ENCODE measurements at places on chromosomes 7 and 10.

DNA sequence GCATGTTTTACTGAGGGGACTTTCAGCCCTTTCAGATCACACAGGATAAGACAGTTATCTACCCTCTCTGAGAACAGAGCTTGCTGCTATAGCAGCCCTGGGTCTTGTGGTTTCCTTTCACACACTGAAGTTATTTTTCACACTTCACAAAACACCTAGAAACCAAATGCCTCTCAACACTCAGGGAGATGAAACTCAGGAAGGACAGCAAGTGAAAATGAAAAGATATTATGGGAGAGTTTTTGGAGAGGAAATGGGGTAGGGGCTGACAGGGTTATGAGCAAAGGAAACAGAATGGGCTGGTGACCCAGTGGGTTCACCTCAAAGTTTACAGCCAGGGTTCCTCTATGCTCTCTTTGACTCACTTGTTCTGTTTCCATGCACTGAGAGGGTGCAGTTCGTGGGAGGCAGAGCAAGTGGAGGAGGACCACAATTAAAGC, 17.0 kb upstream of the GIMAP2 start:
- DNase-seq, result no peak

DNA sequence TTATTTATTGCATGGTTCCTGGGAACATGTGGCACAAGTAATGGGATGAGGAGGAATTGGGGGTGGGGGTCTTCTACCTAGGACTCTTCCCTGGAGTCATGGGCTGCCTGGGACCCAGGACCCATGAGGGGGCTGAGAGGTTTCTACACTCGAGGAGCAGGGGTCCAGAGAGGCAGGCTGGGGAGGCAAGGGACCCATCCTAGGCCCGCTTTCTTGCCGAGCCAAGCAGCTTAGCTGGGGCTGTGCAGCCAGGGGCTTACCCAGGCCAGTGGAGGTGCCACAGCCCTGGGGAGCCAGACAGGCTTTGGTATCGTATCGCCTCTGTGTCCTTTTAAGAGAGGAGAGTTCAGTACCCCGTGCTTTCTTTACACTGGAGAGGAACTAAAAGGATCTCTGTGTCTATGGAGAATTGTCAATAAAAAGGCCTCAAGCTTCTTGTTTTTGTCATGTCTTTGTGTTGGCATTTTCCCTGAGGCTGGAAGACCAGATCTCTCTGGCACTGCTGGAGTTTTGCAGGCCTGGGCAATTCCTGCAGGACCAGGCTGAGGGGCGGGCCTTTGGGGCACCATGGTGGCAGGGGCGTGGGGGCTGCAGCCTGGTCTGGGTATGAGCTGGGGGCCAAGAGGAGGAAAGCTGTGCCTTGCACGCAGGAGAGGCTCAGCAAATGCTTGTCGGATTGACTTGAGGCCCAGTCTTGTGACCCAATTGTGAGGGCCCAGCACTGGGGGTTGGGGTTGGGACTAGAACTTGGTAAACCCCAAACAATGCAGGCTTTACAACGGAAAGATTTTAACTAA, 11.1 kb downstream of the SFRP5 start:
- DNase-seq, result no peak

GRCh38 chr10:112365014-112365432, 8.9 kb upstream of the ACSL5 start:
- DNase-seq, result no peak

GRCh38 chr10:89279421-89279869, 22.4 kb upstream of the IFIT2 start:
- DNase-seq, result peak; percentile 77

GRCh38 chr7:2048531-2048930, 184.2 kb downstream of the MAD1L1 start:
- DNase-seq, result no peak

DNA sequence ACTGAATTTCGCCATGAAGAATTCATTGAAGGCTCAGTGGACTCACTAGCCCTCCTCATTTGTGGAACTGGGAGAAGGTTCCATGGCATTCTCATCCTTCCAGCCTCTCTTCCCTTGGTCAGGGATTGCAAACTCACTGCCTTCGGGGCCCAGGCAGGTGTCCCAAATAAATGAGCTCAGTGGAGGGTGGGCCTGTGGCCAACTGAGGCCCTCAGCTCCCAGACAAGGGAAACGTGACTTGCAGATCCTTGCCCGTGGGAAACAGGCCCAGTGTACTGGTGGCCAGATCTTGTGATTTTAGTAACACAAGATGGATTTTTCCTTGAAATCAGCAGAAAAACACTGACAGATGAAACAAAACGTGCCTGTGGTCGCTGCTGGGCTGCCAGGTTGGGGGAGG, 168.7 kb upstream of the CTBP2 start:
- DNase-seq, result no peak

DNA sequence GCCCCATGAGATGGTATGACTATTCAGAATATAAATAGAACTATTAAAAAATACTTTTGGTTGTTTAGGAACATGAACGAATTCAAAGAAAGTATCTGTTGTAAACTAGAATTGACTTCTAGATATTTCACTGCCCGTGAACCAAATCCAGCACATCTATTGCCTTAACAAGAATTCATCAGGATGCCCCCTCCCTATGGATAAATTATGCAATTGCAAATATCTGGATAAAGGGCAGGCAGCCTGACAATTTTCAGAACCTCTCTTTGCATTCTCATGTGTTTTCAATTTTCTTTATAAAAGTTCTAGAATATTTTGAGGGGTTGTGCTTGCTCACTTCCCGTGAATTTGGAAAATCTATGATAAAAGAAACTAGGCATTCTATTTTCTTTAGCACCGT, 822.1 kb upstream of the SORCS1 start:
- DNase-seq, result no peak

DNA sequence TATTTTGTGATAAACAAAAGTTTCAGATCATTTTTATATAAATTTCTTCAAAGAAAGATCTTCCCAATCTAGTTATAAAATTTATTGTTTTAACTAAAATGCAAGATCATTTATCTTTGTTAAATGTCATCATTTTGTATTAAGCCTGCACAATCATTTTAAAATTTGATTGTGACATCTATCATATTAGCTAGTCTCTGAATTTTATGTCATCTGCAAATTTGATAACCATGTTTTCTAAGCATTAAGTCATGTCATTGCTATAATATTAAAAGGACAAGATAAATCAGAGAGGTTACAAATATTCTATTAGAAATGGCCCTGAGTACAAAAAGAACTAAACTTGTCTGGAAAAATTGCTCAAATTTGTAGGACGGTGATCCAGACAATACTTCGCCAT, 175.9 kb downstream of the PTN start:
- DNase-seq, result no peak

- peak; percentile 40 for DNase-seq
Measured at GRCh38 chr10:23439961-23440889, 1.4 kb downstream of the OTUD1 start.

DNA sequence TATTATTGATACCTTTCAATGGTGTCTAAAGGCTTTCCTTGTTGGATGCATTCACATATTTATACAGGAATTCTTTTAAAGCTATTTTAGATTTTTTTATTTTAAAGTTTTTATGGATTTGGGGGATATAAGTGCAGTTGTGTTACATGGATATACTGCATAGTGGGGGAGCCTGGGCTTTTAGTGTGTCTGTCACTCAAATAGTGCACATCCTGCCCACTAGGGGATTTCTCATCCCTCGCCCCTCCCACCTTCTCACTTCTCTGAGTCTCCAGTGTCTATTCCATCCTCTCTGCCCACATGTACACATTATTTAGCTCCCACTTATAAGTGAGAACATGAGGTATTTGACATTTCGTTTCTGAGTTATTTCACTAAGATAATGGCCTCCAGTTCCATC, 154.0 kb upstream of the MKI67 start:
- no peak for DNase-seq

GRCh38 chr10:73914036-73914435, 3.1 kb downstream of the PLAU start:
- DNase-seq, result no peak

DNA sequence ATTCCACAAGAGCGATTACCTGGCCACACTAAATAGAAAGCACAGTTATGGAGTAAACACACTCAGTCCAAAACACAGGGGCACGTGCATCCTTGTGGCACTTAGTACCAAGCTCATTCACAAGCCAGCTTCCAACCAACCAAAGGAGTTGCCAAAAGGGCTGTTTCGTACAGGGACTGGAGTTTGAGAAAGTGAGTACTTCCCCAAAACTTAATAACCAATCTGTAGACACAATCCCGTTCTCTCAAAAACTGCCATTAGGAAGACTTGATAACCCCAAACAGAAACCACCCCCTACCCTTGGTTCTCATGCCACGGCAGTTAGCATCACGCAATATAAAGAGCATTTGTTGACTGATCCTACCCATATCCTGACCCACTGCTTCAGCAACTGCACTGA, 166.2 kb upstream of the ASAH2 start:
- no peak for DNase-seq

DNA sequence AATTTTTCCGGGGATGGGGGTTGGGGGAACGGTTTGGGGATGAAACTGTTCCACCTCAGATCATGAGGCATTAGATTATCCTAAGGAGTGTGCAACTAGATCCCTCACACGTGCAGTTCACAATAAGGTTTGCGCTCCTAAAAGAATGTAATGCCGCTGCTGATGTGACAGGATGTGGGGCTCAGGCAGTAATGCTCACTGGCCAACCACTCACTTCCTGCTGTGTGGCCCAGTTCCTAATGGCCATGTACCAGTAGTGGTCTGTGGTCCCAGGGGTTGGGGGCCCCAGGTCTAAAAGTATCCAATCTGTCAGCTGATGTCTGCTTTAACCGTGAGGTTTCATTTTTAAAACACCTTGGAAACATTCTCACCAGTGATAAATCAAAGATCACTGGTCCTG, 2.2 kb downstream of the STN1 start:
- DNase-seq, result peak; percentile 38

GRCh38 chr10:96584035-96584434, 2.8 kb downstream of the TM9SF3 start:
- DNase-seq, result no peak

GRCh38 chr10:73426318-73426717, 7.0 kb downstream of the MSS51 start:
- no peak for DNase-seq

- DNase-seq, result no peak
Measured at GRCh38 chr7:12296051-12296570, 85.0 kb downstream of the TMEM106B start.

GRCh38 chr7:116592445-116592844, 67.6 kb downstream of the CAV1 start:
- no peak for DNase-seq

DNA sequence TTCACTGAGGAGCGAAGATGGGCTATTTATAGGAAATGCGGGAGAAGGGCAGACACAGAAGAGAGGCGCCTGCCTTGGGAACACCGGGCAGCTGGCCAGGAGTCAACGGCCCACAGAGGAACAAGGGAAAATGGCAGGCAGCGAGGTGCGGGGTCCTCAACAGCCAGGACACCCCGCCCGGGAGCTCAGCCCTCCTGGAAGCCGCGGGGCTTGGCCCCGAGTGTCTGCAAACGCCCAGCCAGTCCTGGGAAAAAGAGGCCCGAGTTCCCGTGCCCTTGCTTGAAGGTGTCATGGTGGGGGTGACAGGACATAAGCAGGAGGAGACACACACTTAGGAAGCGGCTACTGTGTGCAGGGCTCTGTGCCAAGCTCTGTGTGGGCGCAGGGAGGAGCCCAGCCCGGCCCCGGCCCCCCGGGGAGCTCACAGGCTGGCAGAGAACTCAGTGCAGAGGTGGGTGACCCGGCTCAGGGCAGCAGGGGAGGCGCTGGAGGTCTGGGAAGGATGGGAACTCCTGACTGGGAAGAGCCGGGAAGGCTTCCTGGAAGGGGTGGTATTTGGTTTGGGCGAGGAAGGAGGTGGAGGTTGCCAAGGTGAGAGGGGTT, 79.9 kb downstream of the ELFN1 start:
- no peak for DNase-seq

- no peak for DNase-seq
Measured at GRCh38 chr7:112202816-112203215, 3.4 kb downstream of the DOCK4 start.

GRCh38 chr10:110408203-110408871, 89.4 kb upstream of the DUSP5 start:
- DNase-seq, result peak; percentile 60

- DNase-seq, result peak; percentile 64
Measured at GRCh38 chr7:144830811-144831210, 5.0 kb downstream of the TPK1 start.

DNA sequence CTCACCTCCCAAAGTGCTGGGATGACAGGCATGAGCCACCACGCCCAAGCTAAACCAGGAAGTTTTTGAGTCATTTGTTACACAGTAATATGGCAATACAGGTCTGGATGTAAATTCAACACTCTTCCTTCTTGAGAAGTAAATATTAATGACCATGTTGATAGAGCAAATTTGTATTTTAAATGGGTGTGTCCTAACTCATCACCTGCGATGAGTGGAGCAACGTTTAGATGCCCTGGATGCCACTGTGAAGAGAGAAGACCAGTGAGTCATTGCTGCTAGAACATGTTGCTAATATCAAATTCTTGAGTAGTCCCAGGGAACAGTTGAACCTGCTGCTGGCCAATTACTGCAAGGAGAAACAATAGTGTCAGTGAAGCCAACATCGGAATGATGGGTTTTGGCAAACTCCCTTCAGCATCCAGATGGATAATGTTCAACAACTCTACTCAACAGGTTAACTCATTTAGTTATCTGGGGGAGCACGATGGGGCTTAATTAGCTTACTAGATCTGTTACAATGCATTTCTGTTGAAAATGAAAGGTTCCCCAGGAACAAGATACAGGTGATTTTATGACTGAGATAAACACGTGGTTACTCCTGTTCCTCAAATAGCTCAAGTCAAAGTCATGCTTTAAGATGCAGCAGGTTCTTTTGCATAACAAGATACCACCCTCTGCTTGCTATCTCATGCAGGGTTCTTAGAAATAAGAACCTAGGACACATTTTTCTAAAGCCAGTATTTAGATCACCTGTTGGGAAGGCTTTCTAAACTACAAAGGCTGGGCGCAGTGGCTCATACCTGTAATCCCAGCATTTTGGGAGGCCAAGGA, 146.8 kb downstream of the CALN1 start:
- no peak for DNase-seq

GRCh38 chr7:30562498-30562897, 32.2 kb upstream of the GARS1 start:
- peak; percentile 58 for DNase-seq

- no peak for DNase-seq
Measured at GRCh38 chr7:115724400-115725056, 306.0 kb downstream of the TFEC start.

- no peak for DNase-seq
Measured at GRCh38 chr10:106280896-106281460, 883.5 kb downstream of the SORCS1 start.

DNA sequence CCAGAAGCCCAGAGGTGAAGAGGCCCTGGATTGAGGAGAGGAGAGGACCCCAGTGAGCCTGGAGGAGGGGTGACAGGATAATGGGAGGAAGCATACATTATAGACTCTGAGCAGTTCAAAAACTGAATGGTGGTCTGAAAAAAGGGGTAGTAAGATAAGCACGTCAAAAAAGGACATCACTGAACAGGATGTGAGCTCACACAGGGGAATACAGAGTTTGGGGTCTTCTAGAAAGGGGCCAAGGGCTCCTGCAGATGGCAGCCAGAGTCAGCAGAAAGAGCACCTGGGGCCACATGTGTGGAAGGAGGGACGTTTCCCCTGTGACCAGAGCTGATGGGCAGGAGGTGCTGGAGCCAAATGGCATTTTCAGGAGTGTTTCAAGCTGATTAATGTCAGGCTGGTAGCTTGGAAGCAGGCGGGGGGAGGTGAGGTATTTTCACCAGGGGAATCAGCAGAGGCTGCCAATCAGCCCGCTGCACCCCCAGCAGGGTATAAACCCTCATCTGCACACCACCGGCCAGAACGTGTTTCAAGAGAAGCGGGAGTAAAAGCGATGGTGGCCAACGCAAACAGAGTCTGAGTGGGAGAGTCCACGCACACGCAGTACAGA, 85.8 kb downstream of the TNS3 start:
- no peak for DNase-seq
